ENCODE measurements at places on chromosomes 2 and 18.

GRCh38 chr2:12877761-12878160, 161.0 kb downstream of the TRIB2 start:
- no peak for DNase-seq

GRCh38 chr18:13217466-13217961, 1.0 kb upstream of the LDLRAD4 start:
- DNase-seq: peak; percentile 30

DNA sequence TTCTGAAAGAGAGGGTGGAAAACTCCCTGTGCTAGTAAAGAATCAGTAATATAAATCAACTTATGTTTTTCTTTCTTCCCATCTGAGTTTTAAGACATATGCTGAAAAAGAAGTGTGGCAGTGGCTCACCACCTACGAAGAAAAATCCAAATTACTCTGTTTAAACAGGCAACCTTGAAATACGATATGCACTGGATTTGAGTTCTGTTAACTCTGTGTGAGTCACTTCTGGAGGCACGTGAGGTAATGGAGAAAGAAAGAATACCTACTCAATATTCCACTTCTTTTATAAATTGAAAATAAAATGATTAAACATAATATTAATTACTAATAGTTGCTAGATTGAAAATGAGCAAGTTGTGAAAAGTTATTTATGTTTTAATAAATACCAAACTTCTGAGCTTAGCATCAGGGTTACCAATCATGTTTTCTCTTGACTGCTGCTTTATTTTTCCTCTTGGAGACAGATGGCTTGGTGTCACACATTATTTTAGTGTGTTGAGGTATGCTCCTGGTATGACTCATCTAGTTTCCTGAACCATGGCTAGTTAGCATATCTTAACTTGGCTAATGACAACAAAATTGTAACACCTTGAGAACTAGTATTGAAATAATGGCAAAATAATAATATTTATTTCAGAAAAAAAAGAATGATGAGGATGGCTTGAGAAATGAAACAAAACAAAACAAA, 1705.5 kb upstream of the PIK3C3 start:
- DNase-seq: no peak

GRCh38 chr2:38556006-38556801, 46.5 kb downstream of the HNRNPLL start:
- DNase-seq: no peak

DNA sequence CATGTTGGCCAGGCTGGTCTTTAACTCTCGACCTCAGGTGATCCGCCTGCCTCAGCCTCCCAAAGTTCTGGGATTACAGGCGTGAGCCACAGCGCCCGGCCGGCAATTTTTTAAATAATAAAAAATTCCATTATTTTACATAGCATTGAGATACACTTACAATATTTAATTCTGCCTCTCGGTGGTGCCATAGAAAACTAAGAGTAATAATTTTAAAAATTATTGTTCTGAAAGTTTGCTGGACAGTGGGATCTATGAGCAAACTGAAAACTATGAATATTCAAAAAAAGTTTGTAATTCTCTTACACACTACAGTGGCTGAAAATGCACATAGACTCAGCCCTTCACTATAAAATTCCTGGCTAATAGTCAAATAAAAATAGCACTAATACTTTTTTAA, 90.9 kb upstream of the STON1 start:
- no peak for DNase-seq

DNA sequence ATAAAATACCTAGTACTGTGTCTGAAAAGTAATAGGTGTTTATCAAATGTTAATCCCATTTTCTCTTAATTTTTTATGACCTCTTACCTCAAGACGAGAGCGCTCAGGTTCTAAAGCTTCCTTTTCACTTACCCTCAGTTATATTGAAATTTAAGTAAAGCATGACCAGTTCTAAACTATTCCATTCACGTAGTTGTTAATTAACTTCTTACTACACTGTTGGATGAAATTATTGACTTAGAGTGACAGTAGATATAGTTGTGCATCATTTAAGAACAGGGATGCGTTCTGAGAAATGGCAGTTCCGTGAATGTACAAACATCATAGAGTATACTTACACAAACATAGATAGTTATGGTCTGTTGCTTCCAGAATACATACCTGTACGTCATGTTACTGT, 20.1 kb upstream of the HTR2B start:
- DNase-seq: no peak

GRCh38 chr2:129689653-129690448, 289.6 kb upstream of the RAB6C start:
- no peak for DNase-seq

GRCh38 chr2:226136739-226137138, 662.9 kb downstream of the IRS1 start:
- DNase-seq: no peak

GRCh38 chr2:238305965-238306671, 14.2 kb upstream of the TRAF3IP1 start:
- no peak for DNase-seq

DNA sequence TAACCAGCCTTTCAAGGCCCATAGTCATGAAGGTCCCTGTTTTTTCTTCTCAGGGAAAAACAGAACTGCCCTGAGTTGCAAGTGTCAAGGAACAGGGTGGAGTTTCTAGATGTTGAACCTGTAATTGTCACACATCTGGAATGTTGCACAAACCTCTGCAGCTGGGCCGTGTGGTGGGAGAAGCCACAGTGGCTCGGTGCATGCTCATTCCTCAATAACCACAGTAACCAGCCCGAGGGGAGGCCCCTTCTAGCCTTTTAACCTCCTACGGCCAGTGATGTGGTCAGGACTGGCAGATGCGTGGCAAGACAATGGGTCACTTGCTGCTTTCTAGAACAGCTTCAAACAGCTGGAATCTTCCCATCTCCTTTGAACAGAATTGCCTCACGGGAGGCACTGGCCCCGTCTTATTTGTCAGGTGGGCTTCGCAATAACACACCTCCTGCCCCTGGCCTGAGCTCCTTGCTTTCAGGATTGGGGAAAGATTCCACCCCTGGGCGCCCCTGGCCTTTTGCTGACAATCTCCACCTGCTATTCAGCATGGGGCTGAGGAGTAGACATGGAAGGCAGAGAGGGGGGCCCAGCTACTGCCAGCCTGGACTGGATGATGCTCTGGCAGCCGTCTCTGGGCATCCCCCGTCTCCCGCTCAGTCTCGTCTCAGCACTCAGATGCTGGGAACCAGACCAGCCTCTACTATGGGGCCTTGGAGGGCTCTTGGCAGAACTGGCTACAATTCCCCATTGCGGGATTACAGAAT, 102.9 kb downstream of the KLHL29 start:
- no peak for DNase-seq

DNA sequence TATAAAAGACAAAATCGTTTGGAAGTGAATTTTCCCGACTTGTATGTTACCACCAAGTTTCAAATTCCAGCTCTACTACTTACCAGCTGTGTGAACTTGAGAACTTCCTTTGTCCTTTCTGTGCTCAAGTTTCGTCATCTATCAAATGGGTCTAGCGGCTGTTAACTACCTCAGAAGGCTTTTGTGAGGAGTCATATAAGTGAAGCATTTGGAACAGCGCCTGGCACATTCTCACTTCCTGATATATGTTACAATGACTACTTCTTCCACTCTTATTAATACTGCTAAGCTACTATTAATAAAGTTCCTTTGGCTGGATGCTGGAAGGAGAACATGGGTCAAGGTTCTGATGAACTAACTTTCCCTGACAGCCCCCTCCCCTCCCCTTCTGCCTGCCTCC, 104.5 kb downstream of the MEIS1 start:
- no peak for DNase-seq

DNA sequence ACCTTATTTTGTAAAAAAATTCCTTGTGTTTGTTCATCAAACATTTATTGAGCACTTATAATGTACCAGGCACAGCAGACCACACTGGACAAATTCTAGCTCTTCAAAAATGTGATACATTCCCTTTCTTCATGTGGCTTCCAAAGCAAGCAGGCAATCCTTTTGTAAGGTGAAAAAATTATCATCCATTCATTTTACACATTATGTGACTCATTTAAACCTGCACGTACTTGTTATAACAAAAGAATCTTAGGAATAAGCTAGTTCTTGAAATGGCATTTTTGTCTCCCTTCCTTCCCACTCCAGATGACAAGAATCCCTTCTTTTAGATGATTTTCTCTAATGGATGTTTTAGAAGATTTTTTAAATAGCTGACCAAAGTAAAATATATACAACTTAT, 104.6 kb downstream of the KLF7 start:
- no peak for DNase-seq

- no peak for DNase-seq
These were observed 46.3 kb downstream of the C1QL2 start for GRCh38 chr2:119112230-119112629.

DNA sequence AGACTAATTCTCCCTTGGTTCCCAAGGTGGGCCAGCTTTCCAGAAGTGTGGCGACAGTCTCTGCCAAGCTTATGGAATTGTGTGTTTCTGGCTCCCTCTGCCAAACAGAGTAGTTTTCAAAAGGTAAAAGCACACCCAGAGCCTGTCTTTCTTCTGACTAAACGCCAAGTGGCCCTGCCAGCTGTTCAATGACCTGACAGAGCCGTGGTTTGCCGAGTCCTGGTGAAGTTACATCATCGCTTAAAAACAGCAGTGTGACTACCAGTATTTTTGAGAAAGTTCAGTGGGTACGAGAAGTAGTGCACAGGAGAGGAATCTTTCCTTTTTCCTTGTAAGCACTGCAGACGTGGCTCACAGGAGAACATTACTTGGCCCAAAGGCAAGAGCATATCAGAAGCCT, 1.9 kb downstream of the PER2 start:
- no peak for DNase-seq

DNA sequence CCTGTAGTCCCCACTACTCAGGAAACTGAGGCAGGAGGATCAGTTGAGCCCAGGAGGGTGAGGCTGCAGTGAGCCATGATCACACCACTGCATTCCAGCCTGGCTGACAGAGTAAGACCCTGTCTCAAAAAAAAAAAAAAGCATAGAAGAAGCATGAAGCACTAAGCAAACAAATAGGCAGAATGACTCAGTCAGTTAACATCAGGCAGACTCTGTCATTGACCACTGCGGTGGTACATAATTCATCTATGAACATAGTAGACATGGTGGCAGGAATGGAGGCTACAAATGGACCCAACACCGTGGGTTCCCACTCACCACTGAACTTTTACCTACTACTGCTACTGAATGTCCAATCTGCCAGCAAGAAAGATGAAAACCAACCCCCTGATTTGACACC, 7.6 kb upstream of the ASXL2 start:
- no peak for DNase-seq

GRCh38 chr2:166900700-166901099, 12.4 kb downstream of the XIRP2 start:
- peak; percentile 9 for DNase-seq

DNA sequence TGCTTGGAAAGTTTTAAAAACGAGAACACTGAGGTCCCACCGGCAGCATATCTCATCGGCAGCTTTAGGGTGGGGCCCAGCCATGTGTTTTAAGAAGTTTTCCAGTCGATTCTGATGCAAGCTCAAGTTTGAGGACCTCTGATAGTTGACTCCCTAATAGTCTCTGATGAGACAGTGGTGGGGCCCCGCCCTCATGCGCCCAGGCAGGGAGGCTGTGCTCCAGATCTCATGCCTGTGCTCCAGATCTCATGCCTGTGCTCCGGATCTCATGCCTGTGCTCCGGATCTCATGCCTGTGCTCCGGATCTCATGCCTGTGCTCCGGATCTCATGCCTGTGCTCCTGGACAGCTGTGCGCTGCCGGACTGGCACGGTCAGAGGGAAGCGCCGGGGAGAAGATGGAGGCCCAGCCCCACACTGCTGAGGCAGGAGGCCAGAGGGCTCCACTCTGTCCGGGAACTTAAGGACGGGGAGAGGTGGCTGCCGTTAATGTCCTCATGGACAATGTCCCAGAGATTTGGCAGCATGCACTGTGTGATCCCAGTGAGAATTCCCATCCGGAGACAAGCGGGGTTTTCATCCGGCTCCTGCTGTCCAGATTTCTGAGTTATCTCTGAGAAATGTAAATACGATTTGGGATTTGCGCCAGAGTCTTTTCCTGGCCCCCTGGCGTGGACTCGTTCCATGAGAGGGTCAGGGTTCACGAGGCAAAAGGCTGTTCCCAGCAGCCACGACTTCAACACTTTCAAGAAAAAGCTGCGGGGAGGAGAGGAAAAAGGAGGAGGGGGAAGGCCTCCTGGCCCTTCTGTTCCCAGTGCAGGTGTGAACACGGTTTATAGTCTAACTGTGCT, 9.4 kb upstream of the COLEC11 start:
- no peak for DNase-seq

GRCh38 chr2:27307545-27308358, 493 bp downstream of the UCN start:
- DNase-seq: no peak

- DNase-seq: no peak
These were observed 78.5 kb upstream of the CTNNA2 start for GRCh38 chr2:79434362-79434761.

GRCh38 chr2:192932376-192932775, 737.6 kb upstream of the TMEFF2 start:
- DNase-seq: no peak
